ENCODE measurements at places on chromosomes 16 and 17.

DNA sequence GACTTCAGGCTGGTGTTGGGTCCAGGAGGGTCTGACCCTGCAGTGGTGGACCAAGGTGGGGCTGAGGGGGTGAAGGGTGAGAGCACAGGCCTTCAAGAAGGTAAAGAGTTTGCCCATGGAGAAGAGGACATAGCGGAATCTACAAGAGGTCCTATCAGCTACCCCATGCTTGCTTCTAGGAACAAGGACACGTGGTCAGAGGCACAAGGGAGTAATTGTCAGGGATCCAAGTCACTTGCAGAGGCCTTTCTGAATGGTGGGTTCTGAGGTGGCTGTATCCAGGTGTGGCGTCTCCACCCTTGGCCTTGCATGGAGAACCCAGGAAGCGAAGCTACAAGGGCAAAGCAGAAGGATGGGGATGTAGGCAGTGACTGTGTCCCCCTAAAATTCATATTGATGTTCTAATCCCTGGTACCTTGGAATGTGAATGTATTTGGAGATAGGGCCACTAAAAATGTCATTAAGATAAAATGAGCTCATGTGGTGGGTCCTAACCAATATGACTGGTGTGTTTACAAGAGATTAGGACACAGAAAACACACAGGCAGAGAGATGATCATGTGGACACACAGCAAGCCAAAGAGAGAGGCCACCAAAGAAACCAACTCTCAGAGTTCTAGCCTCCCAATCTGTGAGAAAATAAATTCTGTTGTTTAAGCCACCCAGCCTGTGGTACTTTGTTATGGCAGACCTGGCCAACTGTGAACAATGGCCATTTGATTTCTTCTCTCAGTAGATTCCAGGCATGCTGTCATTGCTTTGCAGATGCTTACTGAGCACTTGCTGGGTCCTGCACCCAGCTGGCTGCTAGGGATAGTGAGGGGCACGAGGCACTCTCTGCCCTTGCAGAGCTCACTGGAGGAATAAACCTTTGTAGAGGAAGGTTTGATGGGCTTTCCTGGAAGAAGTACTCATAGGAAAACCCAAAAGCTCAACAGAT, 75.8 kb downstream of the UTP18 start:
- no peak for DNase-seq

DNA sequence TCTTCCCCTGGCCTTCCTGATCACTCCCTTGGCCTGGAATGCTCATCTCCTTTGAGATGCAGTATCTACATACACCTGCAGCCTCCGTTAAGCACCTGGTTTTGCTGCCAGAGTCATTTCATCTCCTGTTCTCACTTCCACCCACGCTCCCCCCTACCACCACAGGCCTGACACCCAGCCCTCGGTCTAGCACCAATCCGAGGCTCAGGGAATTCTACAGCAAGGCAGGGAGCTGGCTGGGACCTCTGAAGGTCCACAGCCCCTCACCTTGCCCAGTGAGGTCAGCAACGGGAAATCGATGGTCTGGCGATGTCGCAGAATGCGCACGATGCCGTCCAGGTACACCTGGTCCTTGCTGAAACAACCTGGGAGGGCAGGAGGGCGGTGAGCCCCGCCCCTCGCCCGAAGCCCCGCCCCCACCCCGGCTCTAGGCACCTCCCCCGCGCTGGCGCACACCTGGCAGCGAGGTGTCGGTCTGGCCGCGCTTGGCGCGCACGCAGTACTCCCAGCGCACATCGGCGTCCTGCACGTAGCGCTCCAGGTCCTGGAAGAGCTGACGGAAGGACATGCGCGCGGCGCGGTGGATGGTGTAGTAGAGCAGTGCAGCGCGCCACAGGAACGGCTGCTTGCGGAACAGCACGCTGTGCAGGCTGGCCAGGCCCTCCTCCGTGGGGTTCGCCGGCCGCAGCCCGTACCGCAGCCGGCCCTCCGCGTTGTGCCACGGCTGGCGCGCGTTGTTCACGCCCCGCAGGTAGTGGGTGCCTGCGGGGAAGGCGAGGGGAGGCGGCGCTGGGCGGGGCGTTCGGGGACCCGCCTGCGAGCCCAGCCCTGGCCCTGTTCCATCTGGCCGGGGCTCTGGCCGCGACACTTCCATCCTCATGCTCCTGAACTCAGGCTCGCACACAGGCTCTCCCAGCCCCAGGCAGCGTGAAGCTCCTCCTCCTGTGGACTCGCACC, 5.7 kb downstream of the MATCAP1 start:
- DNase-seq: no peak

DNA sequence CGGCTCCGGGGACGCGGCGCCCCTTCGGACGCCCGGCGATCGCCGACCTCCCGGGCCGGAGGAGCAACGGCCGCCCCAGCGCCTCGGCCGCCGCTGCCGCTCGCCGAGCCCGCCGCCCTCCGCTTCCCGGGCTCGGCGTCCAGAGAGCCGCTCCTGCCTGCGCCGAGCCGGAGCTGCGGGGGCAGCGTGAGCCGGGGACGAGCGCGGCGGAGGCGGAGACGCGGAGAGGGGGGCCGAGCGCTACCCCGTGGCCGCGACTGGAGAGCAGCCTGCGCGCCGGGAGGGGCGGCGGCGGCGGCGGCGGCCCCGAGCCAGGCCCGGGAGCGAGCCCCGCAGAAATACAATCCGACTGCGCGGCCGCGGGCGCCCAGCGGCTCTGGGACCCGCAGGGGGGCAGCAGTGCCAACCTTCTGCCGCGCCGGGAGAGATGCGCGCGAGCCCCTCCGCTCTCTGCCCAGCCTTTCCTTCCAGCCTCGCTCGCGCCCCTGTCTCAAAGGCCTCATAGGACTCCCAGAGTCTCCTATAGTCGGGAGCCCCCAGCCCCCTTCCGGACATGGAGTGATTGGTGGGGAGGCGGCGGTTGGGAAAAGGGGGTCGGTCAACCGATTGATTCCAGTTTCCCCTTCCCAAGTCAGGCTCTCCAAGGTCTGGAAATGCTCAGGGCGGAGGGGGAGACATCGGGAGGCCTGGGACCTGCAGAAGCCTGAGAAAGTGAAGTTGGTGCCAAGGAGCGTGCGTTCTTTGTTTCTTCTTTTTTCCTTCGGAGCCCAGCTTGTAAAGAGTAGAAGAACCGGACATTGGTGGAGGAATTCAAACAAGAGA, 1.0 kb upstream of the SDK2 start:
- DNase-seq: peak; percentile 3

- no peak for DNase-seq
These were observed 46.4 kb upstream of the ZFHX3 start for GRCh38 chr16:73094371-73094770.

GRCh38 chr17:64498308-64499203, 1.7 kb upstream of the POLG2 start:
- DNase-seq: no peak

- no peak for DNase-seq
These were observed 1.1 kb downstream of the SLC16A3 start for GRCh38 chr17:82229698-82230608.

- no peak for DNase-seq
These were observed 51.3 kb upstream of the TAC4 start for GRCh38 chr17:49899191-49899485.

- no peak for DNase-seq
These were observed 5.0 kb downstream of the KATNB1 start for GRCh38 chr16:57740423-57741071.

DNA sequence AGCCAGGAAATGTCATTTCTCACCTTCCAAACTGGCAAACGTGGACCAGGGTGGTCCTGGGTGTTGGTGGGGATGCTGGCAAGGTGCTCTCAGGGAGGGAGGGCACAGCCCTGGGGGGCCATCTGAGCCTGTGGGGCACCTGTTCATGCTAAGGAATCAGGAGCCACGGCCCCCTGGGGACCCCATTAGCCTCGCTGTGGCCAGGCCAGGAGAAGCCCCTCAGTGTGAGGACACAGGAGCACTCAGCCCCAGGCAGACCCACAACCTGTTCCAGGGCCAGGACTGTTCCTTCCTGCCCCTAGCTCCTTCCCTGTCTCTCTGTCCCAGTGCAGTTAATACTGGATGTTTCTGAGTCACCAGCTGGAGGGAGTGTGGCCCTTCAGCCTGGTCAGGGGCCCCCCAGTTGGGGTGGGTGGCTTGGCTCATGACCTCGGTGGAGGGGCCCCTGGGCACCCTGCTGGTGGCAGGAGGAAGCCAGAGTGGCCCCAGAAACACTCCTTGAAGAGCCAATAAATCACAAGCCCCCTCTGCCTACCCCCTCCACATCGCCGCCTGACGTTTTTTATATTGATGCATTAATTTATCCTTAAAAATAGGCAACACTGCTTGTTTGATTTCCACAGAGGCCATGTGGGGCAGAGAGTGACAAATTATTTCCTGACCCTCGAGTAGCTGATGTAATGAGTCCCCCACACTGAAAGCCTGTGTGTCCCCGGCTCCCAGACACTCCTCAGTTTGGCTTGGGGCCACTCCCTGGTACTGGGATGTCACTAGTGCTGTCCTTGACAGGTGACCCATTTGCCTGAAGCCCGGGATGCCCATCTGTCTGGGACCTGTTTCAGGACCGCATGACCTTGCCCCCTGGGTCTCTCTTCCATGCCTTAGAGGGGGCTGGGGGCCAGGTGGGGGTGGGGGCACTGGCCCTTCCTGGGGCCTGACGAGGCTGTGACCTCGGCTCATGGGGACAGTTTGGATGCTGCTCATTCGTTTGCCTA, 22.3 kb downstream of the ACTG1 start:
- DNase-seq: no peak

DNA sequence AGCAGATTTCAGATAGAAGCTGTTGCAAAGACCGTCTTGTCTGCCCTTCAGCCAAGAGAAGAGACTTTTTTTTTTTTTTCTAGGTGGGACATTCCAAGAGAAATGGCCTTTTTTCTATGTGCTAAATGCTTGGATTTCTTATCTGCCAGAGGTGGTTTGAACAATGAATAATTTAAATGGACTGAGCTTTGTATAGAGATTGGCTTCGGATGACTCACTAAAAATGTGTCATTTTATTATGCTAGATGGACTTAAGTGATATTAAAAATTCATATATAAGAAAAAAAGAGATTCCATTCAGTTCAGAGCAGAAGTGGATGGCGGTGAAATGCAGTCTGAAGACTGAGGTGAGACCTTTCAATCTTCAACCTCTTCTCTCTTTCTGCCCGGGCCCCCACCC, 58.4 kb downstream of the MEAK7 start:
- no peak for DNase-seq

DNA sequence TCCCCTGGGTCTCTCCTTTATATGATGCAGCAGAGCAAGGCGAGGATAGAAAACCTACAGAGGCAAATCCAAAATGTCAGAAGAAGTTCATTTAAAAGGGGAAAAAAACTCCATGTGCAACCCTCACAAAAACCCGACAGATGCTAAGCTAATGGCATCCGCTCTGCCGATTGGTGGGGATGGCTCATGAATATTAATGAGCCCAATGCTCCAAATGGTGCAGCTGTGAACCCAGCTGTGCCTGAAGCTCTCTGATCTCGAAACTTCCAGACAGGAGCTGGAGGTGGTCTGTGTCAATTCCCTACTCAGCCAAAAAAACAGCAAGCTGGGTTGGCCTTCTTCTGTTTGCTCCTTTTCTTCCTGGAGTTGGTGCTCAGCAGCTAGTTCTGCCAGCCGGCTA, 15.5 kb downstream of the SNX11 start:
- DNase-seq: no peak

GRCh38 chr16:3038896-3039295, 2.2 kb upstream of the BICDL2 start:
- no peak for DNase-seq

- DNase-seq: no peak
These were observed 276.9 kb downstream of the SHISA9 start for GRCh38 chr16:13178318-13178717.

- no peak for DNase-seq
These were observed 41.2 kb downstream of the TNFRSF13B start for GRCh38 chr17:16930571-16931317.

DNA sequence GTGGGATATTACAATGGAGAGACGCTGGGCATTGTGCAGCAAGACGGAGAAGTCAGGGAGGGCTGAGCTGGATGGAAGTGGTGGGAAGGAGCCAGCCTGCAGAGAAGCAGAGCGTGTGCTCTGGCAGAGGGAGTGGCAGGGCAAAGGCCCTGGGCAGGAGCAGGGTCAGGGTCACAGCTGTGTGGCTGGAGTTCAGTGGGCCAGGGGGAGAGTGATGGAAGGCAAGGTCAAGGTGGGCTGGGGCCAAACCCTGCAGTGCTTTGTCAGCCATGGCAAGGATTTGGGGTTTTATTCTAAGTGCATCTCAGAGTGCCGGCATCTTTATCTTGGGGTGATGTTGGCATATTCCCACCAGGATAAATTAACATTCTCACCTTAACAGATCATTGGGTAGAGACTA, 31.9 kb upstream of the C16orf78 start:
- DNase-seq: no peak

GRCh38 chr16:8948069-8948593, 15.6 kb downstream of the USP7 start:
- DNase-seq: no peak

DNA sequence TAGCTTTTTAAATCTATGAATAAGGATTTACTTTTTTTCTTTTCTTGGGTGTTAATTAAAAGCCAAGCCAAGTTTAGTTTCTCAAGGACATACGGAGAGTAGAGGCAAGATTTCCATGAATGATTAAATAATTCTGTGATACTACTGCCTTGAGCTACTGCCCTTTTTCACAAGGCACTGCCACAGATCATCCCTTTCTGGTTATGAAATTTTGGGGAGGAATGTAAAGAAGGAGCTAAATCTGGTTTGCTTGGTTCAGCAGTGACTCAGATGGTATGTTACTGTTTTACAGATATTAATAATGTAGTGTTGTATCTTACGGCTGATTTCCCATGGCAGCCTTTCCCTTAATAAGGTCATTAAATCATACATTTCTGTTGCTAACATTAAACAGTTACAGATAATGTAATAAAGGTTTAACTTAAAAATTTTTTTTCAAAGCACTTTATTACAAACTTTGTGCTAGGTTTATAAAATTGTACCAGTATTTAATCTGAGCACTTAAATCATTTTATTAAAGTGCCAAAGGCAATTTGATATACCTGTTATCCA, 2.6 kb downstream of the WSB1 start:
- DNase-seq: no peak

GRCh38 chr16:8677481-8677880, 3.1 kb downstream of the ABAT start:
- no peak for DNase-seq

GRCh38 chr17:64718058-64718457, 56.0 kb upstream of the SMURF2 start:
- no peak for DNase-seq

DNA sequence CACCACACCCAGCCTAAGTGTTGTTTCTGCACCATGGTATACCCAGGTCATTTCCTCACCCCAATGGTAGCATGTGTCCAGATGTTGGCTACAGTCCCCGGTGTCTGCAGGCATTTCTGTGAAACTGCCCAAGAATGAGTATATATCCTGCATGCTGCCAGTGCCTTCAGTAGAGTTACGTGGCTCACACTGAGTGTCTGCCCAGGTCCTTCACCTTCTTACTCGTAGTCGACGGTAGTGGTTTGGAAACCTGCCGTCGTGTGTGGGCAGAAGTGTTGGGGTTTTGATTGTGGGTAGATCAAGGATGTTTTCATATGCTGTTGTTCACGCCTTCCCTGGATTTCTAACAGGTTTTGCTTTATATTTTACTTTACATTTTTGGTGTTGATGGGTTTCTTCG, 16.8 kb downstream of the TCF25 start:
- DNase-seq: no peak

DNA sequence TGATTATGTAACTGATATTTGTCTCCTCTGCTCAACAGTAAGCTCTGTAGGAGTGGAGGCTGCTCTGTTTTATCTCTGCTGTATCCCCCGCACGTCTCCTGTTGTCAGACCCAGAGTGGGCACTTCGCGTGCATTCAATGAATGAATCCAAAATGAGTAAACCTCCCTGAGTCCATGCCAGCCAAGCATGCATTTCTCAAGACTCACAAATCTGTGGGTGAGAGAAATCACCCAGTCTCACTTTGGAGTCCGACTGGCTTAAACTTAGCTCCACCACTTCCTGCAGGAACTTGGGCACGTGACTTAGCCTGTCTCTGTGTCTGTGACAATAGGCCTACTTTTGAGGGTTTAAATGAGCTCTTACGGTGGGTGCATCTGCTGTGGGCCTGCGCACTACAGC, 3.7 kb downstream of the PNPO start:
- no peak for DNase-seq

Data from skeletal muscle cell (primary cell).